Germinal center (tissue), 1 donor: ENCODE measurements at places on chromosomes 16 and 17.

DNA sequence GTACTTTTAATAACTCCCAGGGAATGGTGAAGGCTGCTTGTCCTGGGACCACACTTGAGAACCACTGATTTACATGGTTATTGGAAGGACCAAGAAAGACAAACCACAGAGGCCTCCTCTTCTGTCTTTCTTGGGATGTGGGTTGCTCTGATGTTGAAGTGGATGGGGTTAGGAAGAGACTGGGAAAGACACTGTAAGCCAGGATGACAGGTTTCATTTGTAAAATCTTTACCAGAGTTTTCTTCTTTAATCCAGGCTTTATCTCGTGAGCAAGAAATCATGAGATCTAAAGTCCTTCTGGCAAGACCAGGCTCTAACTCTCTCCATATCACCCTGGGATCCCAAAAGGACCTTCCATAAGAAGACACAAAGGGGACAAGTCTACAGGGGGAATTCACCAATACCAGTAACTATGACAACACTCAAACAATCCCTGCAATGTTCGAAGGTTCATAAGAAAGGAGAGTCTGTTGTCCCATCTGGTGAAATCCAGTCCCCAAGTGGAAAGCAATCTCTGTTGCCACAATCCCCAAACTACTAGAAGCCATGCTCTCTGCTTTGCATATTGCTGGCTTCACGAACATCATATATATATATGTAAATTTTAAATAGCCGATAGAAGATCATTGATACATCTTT, 44.8 kb upstream of the CDRT4 start:
- DNase-seq, result no peak

DNA sequence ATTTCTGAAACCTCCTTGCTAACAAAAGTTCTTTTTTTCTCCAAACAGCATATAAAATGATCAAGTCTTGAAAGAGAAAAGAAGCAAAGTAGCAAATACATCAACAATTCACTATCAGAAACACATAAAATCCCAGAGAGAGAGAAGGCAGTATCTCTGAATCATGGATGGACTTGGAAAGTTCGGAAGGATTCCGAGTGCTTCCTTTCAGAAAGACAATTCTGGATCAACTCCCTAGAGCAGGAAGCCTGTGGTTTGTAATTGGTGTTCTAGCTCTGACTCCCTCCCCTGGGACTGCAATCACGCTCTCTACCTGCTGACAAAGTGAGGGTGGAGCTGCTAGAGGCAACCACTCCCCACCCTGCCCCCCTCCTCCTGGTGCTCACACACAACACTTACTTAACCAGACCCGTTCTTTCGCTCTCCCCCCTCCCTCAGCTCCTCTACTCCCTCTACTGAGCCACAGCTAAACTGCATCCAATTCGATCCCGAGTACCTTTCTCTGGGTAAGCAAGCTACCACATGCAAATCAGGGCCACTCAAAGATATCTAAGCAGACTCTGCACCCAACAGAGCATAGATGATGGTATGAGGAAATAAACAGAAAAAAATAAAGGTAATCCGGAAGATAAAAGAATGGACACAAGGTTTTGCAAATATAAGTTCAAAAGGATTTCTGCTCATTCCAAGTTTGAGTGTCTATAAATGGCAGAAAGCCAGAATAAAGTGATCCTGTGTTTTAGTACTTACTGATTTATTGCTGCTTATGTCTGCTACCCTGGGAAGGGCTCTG, at the start of gene RNF43:
Gene RNF43, minus strand, starts transcription at position 235 of the 793 bp plus-strand sequence. CDS start 1,957 bp downstream, outside the sequence.
- peak; percentile 94 for DNase-seq

- no peak for DNase-seq
Observed at GRCh38 chr16:29920288-29921033, 5.6 kb downstream of the KCTD13 start.

DNA sequence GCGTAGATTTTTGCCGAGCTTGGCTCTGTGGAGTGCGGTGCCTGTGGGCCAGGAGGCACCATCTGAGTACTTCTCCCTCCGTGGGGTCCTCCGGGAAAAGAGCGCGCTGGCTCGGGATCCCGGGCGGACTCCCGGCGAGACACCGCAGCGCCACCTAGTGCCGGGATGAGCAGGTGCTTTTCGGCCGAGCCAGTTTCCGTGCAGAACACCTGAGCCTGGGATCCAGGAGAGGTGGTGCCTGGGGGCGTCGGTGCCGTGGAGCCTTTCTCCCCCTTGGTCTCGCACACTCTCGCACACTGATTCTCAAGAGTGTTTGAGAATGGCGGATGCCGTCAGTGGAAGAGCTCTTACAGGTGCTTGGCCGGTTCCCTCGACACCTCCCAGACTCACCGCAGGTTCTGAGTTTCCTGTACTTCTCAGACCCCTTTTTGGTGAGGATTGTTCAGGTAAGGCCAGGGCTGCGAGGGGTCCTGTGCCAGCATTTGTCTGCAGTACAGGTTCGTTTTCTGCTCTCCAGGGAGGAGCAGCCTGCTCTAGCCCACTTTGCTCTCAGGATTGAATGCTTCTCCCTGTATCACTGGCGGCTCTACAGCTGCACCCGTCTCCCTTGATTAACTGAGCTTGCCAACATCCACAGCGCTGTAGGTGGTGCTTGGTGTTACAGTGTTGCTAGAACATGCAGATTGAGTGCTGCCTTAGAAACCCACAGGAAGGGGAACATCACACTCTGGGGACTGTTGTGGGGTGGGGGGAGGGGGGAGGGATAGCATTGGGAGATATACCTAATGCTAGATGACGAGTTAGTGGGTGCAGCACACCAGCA, 23.3 kb downstream of the TBCD start:
- peak; percentile 73 for DNase-seq

DNA sequence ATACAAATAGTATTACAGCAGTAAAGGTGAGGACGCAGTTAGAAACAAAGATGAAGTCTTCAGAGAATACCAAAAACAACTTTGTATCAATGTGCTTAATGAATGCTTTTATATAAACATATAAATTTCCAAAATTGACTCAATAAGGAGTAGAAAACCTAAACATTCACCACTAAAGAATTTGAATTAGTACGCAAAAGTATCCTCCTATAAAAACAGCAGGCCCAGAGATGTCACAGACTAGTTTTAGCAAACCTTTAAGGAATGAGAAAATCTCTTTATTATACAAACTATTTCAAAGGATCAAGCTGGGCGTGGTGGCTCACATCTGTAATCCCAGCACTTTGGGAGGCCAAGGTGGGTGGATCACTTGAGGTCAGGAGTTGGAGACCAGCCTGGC, 86.2 kb downstream of the OR1D5 start:
- no peak for DNase-seq

- DNase-seq, result no peak
Observed at GRCh38 chr17:43572368-43572980, 26.3 kb upstream of the ETV4 start.

- DNase-seq, result no peak
Observed at GRCh38 chr17:62614142-62614541, 13.3 kb upstream of the MRC2 start.

DNA sequence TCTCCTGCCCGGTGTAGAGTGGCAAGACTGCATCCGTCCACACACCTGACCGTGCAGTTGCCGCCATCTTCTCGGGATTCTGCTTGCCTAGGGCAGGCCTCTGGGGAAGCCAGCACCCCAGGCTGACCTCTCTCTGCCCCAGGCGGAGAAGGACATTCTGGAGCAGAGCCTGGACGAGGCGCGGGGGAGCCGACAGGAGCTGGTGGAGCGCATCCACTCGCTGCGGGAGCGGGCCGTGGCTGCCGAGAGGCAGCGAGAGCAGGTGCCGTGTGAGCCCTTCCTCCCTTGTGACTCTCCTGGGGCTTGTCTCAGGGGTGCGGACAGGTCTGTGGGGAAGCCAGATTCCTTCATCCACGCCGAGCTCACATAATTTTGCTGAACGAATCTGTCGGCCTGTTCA, 19.8 kb downstream of the CARD14 start:
- no peak for DNase-seq

DNA sequence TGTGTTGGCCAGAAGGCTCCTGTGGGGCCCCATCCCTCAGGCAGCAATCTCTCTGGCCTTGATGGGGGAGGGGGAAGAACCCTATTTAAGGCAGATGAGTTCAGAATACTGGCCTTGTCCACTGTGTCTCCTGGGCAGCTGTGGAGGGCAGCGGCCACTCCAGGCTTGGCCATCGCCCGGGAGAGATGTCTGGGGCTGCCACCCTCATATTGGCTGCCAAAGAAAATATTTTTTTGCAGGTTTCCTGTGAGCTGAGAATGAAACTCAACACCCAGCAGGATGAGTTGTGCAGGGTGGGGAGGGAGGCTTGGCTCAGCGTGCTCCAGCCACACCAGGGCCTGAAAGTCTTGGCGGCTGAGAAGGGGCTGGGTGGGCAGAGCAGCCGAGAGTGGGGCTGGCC, 14.4 kb upstream of the TIMP2 start:
- DNase-seq, result no peak

GRCh38 chr17:76326306-76326705, 18.2 kb upstream of the QRICH2 start:
- DNase-seq, result no peak

- DNase-seq, result no peak
Observed at GRCh38 chr16:3638916-3639644, 15.4 kb upstream of the DNASE1 start.

GRCh38 chr17:64320613-64321553, 57.8 kb upstream of the TEX2 start:
- peak; percentile 74 for DNase-seq

DNA sequence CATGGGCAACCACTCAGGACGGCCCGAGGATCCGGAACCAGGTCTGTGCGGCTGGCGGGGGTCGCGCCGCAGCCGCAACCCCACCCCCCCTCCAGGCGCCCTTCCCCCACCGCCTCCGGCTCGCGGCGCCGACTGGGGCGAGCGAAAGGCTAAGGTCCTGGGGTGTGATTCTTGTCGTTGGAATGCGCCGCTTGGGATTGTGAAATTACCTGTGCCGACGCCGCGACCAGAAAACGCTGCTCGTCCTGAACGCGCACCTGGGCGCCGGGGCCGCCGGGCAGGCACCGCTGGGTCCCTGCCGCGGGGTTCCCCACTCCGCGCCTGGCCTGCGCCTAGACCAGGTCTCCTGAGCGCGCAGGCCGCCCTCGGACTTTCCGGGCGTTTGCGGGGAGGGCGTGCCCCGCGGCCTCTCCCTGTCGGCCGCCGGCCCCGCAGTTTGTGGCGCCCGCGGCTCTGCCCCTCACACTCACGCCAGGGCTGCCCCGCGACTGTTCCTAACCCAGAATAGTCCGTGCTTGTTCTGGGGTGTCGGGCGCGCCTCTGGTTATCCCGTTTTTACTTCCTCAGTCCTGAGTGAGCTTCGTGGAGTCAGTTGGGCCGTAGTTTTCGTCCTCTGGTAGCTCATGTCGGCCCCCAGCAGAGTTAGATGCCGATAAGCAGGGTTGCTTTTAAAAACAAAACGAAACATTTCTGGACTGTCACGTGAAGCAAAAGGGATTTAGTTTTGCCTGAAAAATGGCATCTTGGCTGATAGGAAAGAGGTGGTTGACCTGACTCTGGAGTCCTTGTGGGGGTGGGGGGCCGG, 147.2 kb downstream of the SPECC1 start:
- peak; percentile 52 for DNase-seq

DNA sequence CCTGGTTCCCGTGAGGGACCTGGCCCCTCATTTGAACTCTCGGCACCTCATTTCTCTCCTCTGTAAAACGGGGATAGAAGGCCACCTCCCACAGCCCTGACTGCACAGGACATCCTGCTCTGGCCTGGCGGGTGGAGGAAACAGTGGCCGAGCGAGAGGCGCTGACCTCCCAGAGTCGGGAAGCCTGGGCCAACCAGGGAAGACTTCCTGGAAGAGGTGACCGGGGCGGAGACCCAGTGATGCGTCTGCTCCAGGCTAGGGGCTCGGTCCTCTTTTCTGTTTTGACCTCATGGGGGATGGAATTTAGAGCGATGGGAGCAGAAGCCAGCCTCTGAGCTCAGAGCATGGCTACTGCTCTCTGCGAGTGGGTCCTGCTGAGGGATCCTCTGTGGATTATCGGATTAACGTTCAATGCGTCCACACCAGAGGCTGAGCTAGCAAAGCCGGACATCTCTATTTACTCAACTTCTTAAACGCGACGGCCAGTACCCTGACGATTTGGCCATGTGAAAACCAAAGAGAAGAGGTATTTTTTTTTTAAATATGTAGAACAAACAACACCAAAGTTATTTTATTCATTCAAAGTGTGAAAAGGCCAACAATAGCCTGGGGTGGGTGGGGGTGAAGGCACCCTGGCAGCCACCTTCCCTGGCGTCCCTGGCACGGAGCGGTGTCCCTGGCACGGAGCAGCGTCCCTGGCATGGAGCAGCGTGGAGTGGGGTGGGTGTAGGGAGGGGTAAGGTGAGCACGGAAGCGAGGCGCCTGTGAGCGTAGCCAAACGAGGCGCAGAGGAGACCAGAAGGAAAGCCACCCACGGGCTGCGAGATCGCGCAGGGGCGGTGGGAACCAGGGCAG, 9.2 kb upstream of the MSLN start:
- no peak for DNase-seq

DNA sequence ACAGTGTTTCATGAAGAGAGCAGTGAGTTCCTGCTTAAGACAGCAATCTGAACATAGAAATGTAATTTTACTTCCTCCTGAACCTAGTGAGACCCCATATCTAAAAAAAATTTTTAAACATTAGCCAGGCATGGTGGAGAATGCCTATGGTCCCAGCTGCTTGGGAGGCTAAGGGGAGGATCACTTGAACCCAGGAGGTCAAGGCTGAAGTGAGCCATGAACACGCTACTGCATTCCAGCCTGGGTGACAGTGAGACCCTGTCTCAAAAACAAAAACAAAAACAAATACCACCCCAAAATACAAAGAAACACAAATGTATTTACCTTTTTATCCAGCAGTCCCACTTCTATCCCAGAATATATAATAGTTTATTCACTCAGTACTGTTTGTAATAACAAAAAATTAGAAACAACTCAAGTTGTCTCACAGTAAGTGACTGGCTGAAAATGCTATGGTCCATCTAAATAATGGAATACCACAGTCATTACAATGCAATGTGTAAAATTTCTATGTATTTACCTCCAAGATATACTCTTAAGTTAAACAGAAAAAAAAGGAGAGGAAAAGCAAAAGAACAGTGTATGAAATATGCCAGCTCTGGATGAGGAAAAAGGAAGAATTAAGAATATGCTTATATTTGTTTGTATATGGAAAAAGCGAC, 16.3 kb downstream of the CFDP1 start:
- no peak for DNase-seq

- no peak for DNase-seq
Observed at GRCh38 chr17:65078441-65079160, 22.1 kb upstream of the GNA13 start.
